ENCODE measurements at places on chromosomes 5 and 9. TPM values are rescaled to one million over a fixed set of nuclear protein-coding genes. Genes with fewer than 3 reads are reported as not detected.

Gene ARAP3
- 7.2 TPM for total RNA-seq

Gene OCLN
- 6.0 TPM for total RNA-seq

Gene CCDC192
- not detected for total RNA-seq

Gene ARHGEF28
- total RNA-seq: 32.4 TPM

Gene ALDOB
- not detected for total RNA-seq

Gene SV2C
- total RNA-seq: not detected

Gene ZNF346
- total RNA-seq: 13.0 TPM

Gene IL13
- not detected for total RNA-seq

Gene PTGS1
- 0.16 TPM for total RNA-seq

Gene FCHO2
- 9.3 TPM for total RNA-seq

Gene ROR2
- total RNA-seq: 0.98 TPM

Gene BAAT
- 0.13 TPM for total RNA-seq

Gene CTSL
- 64.7 TPM for total RNA-seq

Gene GABRP
- total RNA-seq: not detected

Gene SLC45A2
- not detected for total RNA-seq

Gene NMUR2
- total RNA-seq: 0.16 TPM

Gene DAPK1
- 71.0 TPM for total RNA-seq

Gene ZNF883
- 2.4 TPM for total RNA-seq

Gene TPPP
- total RNA-seq: 1.1 TPM

Gene RPP25L
- total RNA-seq: 35.4 TPM

Gene SPATA31D4
- not detected for total RNA-seq

Gene ADAMTS2
- 3.1 TPM for total RNA-seq

Gene FBP2
- total RNA-seq: not detected

Gene LRRC14B
- total RNA-seq: not detected

Gene TRIM7
- total RNA-seq: 4.1 TPM

Gene TAS2R1
- not detected for total RNA-seq

Gene FOXD1
- 72.4 TPM for total RNA-seq

Gene PNPLA7
- total RNA-seq: 2.3 TPM

Gene CCL21
- not detected for total RNA-seq

Gene MTX3
- total RNA-seq: 4.4 TPM
